ENCODE measurements at places on chromosomes 12 and 14.
A peak's percentile ranks its signal among the peaks of the same experiment; 100 is the strongest.

GRCh38 chr12:19191089-19191488 lies 61.6 kb downstream of the PLEKHA5 start:
- DNase-seq, result no peak

DNA sequence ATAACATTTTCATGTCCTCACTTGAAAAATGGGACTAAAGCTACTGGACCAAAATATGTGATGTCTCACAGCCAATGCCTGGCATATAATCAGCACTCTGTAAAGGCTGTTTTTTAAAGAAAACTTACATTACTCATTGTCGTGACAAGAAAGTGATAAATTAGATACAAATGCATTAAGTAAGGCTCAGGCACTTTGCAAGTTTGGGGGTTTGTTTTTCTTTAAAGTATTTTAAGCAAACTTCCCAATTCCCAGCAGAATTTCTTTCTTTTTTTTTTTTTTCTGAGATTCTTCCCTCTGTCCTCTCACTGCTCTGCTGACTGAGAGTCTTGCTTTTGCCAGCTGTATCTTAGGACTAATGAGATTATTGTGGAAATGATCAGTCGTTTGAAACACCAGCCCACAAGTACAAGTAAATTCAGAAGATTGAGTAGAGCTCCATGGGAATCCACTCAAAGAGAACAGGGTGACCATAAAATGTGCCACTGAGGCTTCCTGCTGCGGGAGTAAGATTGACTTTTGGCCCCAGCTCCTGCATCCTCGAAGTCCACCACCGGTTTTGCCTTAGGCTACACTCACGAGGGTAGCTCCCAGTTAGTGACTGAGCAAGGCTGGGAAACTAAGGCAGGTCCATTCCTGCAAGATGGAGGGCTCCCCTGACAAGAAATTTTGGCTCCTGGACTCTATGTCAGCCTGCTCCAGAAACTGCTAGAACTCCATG lies 82.8 kb downstream of the TMTC1 start:
- no peak for DNase-seq

DNA sequence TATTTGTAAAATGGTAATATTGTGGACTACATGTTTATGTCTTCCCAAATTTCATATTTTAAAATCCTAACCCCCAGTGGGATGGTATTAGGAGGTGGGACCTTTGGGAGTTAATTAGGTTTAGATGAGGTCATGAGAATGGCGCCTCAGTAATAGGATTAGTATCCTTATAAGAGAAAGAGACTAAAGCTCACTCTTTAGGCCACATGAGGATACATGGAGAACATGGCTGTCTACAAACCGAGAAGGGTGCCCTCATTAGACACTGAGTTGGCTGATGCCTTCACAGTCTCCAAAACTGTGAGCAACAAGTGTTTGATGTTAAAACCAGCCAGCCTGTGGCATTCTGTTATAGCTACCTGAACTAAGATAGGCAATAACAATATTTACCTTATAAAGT lies 58.3 kb upstream of the OTOGL start:
- no peak for DNase-seq

DNA sequence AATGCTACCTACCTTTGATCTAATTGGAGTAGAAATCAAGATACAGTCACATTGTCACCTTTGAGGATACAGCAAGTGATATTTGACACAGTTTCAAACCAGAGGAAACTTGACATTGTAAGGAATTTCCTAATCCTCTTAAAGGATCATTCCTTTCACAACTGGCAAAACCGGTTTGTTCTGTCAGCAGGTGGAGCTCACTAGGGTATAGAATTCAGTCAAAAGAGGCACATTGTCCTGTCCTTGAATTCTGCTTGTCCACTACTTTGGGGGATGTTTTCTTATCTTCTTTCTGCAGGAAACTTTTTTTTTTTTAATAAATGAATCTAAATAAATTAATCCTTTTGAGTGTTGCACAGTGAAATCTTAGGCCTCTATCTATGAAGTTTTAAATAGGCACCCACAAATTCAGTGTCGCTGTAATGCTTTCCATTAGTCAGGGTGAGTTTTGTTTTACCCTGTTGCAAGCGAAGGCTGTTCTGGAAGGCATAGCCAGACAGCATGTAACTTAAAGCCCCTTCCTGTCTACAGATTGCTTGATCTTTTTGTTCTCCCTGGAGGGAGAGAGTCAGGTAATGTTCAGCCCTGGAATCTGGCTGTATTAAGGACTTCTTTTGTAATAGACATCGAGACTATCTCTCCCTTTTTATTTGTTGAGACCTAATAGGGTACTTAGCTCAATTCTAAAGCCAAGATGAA lies 285.0 kb upstream of the RGS6 start:
- DNase-seq, result peak; percentile 82

- DNase-seq, result no peak
Measured at GRCh38 chr12:117890644-117891043, 78.1 kb downstream of the KSR2 start.

- no peak for DNase-seq
Measured at GRCh38 chr12:19485240-19485639, 45.9 kb downstream of the AEBP2 start.

- no peak for DNase-seq
Measured at GRCh38 chr12:107597695-107598410, 87.7 kb upstream of the PWP1 start.

All from iPS DF 19.7 (cell line).